ENCODE measurements at places on chromosomes 16 and 17. TPM values are rescaled to one million over a fixed set of nuclear protein-coding genes. Genes with fewer than 3 reads are reported as not detected.

GRCh38 chr17:4520894-4521600 is 22.4 kb downstream of the SPNS2 start:
- H3K4me3 ChIP-seq = no peak overlapping the region
- H3K36me3 ChIP-seq = peaks cover 46% of the 10 kb centered on the region
- no peaks in the 10 kb centered on the region for H3K27me3 ChIP-seq
- H3K4me1 ChIP-seq = no peaks in the 10 kb centered on the region
- peak overlapping the region; percentile 37 for H3K27ac ChIP-seq

- H3K4me3 ChIP-seq = no peak overlapping the region
- DNase-seq = no peak
These were observed 365.6 kb downstream of the SLC39A11 start for GRCh38 chr17:72726936-72727335.

GRCh38 chr16:64513871-64514270 is 608.0 kb downstream of the CDH11 start:
- H3K27ac ChIP-seq = no peak overlapping the region
- H3K4me1 ChIP-seq = no peaks in the 10 kb centered on the region
- H3K27me3 ChIP-seq = no peaks in the 10 kb centered on the region
- H3K4me3 ChIP-seq = no peak overlapping the region
- no peaks in the 10 kb centered on the region for H3K36me3 ChIP-seq

DNA sequence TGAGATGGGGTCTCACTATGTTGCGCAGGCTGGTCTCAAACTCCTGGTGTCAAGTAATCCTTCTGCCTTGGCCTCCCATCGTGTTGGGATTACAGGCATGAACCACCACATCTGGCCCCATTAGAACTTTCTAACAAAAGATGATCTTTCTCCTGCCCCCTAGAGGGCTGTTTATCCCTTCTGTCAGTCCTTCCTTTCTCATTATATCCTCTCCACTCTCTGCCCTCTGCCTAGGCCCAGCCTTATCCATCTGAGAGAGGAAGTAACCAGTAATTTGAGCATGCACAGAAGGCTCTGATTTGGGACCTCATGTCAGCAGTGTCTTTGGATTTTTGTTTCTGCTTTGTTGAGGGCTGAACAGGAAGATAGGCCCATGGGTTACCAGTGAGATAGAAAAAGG is 4.4 kb upstream of the DHX40 start:
- H3K4me3 ChIP-seq = no peak overlapping the region
- H3K36me3 ChIP-seq = no peaks in the 10 kb centered on the region
- no peaks in the 10 kb centered on the region for H3K4me1 ChIP-seq
- H3K27ac ChIP-seq = no peak overlapping the region
- peak; percentile 18 for DNase-seq

GRCh38 chr17:76791053-76791980 is 53.4 kb downstream of the MFSD11 start:
- peak overlapping the region; percentile 34 for H3K27ac ChIP-seq
- peaks cover 4% of the 10 kb centered on the region for H3K36me3 ChIP-seq

GRCh38 chr16:47492428-47493377 is 31.6 kb downstream of the PHKB start:
- no peaks in the 10 kb centered on the region for H3K4me1 ChIP-seq
- no peaks in the 10 kb centered on the region for H3K27me3 ChIP-seq
- H3K4me3 ChIP-seq = no peak overlapping the region
- DNase-seq = peak; percentile 11
- H3K36me3 ChIP-seq = peaks cover 4% of the 10 kb centered on the region

DNA sequence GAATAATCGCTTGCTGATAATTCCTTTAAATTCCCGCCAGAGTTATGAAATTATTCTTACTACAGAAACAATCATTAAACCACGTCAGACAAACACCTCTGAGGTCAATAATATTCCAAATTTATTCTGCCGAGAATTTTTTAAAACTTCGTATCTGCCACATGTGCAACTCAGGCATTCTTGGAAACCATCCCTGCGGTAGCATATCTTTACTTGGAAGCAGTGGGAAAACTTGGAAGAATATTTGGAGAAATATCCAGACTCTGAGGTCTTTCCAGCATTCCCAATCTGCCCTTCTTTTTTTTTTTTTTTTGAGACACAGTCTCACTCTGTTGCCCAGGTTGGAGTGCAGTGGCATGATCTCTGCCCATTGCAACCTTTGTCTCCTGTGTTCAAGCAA is 2.0 kb upstream of the CCL11 start:
- no peaks in the 10 kb centered on the region for H3K36me3 ChIP-seq
- DNase-seq = no peak
- H3K27ac ChIP-seq = no peak overlapping the region
- H3K4me3 ChIP-seq = no peak overlapping the region

DNA sequence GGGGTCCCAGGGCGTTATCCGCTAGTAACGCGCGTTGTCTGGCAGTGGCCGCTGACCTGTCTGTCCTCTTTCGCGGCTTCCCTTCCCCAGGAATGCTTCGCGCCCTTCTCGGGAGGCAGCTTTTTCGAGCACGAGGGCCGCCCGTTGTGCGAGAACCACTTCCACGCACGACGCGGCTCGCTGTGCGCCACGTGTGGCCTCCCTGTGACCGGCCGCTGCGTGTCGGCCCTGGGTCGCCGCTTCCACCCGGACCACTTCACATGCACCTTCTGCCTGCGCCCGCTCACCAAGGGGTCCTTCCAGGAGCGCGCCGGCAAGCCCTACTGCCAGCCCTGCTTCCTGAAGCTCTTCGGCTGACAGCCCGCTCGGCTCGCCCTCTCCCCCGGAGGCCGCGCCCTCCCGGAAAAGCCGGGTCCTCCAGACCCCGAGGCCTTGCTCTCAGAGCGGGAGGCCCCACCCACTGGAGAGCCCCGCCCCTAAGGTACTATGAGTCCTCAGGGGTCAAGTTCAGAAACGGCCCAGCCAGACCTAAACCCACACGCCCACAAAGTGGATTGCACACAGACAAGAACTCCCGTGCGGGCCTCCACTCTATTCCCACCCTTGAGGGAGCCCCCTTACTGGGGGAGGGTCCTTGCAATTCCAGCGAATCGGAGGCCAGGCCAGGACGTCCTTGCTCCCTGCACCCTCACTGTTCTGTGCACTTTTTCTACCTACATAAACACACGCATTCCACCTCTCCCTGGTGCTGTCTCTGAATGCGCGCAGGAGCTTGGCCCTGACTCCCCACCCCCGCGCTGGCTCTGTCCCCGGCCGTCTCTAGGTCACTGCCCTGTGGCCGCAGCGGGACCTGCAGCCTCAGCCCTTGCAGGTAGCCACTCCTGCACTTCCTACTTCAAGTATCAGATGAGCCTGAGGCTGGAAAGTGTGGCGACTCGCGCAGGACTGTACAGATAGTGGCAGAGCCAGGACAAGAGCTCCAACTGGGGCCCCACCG is 5.4 kb upstream of the SLC5A2 start:
- peak overlapping the region; percentile 98 for H3K27ac ChIP-seq
- no peaks in the 10 kb centered on the region for H3K27me3 ChIP-seq
- H3K36me3 ChIP-seq = no peaks in the 10 kb centered on the region
- H3K4me3 ChIP-seq = no peak overlapping the region

DNA sequence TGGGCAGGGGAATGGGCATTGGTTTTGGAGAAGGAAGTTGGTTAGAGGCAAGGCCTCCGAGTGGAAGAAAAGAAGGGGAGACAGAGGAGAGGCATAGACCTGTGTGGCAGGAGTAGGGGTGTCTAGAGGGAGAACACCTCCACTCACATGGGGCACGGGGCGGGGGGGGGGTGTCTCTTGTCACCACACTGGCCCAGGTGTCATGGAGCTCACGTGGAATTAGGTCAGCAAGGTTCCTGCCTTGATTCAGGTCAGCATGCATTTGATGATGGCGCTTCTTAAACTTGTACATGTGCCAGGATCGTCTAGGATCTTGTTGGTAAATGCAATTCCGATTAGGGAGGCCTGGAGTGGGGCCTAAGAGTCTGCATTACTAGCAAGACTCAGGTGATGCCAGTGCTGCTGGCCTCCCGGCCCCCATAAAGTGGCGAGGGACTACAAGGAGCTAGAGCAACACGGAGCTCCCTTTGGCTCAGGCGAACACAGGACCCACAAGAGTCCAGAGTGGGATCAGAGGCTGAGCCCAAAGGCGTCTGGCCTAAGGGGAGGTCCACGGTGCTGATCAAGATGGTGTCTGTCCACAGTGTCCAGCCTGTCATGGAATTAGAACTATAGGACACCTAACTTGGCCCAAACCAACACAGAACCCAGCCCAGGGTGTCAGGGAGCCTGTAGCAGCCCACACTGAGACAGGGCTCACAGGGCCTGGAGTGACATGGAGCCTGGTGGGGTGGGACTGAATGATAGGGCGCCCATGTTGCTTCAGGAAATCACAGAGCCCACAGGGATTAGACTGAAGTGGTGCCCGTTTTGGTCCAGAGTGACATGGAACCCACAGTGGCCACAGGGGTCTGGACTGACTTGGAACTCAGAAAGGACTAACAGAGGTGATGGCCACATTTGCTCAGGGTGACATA is 16.7 kb downstream of the EPOP start:
- no peak for DNase-seq
- H3K27me3 ChIP-seq = peaks cover 18% of the 10 kb centered on the region
- no peak overlapping the region for H3K27ac ChIP-seq

- H3K27me3 ChIP-seq = no peaks in the 10 kb centered on the region
- no peak overlapping the region for H3K4me3 ChIP-seq
- H3K36me3 ChIP-seq = peaks cover 58% of the 10 kb centered on the region
These were observed 9.0 kb downstream of the RHBDF1 start for GRCh38 chr16:63466-63865.

- no peaks in the 10 kb centered on the region for H3K4me1 ChIP-seq
- H3K27ac ChIP-seq = peak overlapping the region; percentile 82
- no peak overlapping the region for H3K4me3 ChIP-seq
- peaks cover 75% of the 10 kb centered on the region for H3K27me3 ChIP-seq
These were observed 217.4 kb upstream of the FOXF1 start for GRCh38 chr16:86292942-86293341.

GRCh38 chr16:4640572-4641305 is 16.1 kb downstream of the MGRN1 start:
- no peaks in the 10 kb centered on the region for H3K4me1 ChIP-seq
- H3K27me3 ChIP-seq = no peaks in the 10 kb centered on the region
- H3K36me3 ChIP-seq = peaks cover 2% of the 10 kb centered on the region
- no peak overlapping the region for H3K27ac ChIP-seq
- no peak overlapping the region for H3K4me3 ChIP-seq

GRCh38 chr17:21388066-21388465 is 11.9 kb downstream of the KCNJ12 start:
- H3K27ac ChIP-seq = no peak overlapping the region
- no peak overlapping the region for H3K4me3 ChIP-seq

GRCh38 chr17:68349157-68349556 is 57.9 kb downstream of the ARSG start:
- no peak overlapping the region for H3K4me3 ChIP-seq
- H3K4me1 ChIP-seq = no peaks in the 10 kb centered on the region
- H3K27me3 ChIP-seq = no peaks in the 10 kb centered on the region
- no peaks in the 10 kb centered on the region for H3K36me3 ChIP-seq
- DNase-seq = no peak

DNA sequence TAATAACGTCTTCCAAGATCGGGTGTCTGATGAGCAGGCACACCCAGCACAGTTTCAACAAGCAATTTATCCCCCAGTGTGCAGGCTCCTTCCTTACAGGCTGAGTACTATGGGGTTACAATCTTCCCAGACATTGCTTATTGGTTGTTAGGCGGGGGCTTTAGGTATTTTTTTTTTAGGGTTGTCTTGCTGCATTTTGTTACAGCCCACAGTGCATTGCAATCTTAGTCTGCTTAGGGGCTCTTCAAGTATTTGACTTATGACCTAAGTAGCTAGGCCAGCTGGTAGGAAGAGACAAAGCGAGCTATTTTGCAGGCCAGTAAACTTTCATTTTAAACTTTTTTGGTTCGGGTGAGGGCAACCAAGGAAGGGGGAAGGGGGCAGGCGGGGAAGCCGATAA is 5.8 kb downstream of the PLD6 start:
- no peaks in the 10 kb centered on the region for H3K36me3 ChIP-seq
- no peak overlapping the region for H3K27ac ChIP-seq
- H3K4me1 ChIP-seq = no peaks in the 10 kb centered on the region
- H3K27me3 ChIP-seq = no peaks in the 10 kb centered on the region

GRCh38 chr16:57394444-57394843 is 10.1 kb upstream of the CCL17 start:
- no peaks in the 10 kb centered on the region for H3K4me1 ChIP-seq
- H3K4me3 ChIP-seq = no peak overlapping the region
- peak; percentile 88 for DNase-seq
- no peak overlapping the region for H3K27ac ChIP-seq
- no peaks in the 10 kb centered on the region for H3K27me3 ChIP-seq

DNA sequence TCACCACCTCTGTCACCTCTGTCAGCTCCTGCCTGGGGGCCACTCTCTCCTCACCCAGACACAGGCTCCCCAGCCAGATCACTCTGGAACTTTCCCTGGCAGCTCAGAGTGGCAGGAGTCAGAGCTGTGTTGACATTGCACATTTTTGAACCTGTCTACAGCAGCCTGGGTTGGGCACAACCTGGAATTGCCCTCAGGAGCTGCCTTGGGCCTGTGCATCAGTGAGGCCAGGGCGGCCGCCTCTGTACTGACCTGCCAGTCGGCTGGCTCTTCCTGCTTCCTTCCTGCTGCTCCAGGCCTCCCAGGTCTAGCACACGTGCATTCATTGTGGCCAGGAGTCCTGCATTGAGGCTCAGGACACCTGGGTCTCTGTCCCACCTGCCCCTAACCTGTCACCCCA is 14.2 kb upstream of the TMEM11 start:
- H3K36me3 ChIP-seq = no peaks in the 10 kb centered on the region
- H3K4me1 ChIP-seq = no peaks in the 10 kb centered on the region
- no peak overlapping the region for H3K4me3 ChIP-seq

DNA sequence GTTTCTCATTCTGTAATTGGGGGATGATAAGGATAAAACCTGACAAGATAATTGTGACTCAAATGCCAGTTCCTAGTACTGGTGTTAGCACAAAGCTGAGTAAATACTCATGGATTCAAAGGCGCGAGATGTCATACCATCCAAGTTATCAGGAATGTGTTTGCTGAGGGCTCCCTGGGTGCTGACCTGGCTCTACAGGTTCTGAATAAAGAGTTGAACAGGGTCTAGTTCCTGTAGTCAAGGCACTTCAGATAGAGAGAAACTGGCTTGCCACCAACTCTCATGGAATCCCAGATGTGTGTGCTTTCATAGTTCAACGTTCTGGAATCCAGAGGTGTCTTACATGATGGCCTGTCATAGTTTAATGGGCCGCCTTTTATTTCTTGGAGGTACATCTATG is 141.6 kb downstream of the PRKCA start:
- no peaks in the 10 kb centered on the region for H3K27me3 ChIP-seq
- H3K4me1 ChIP-seq = peaks cover 12% of the 10 kb centered on the region
- no peak overlapping the region for H3K27ac ChIP-seq
- H3K4me3 ChIP-seq = no peak overlapping the region

Gene RASL10B
- polyA plus RNA-seq = 1.7 TPM

Gene PVALEF
- polyA plus RNA-seq = not detected

Gene KRT222
- 5.1 TPM for polyA plus RNA-seq

Gene FGF11
- polyA plus RNA-seq = not detected

Gene PYY
- polyA plus RNA-seq = not detected

Gene NEUROD2
- not detected for polyA plus RNA-seq

Gene CETP
- polyA plus RNA-seq = 1.6 TPM

Gene GJC1
- polyA plus RNA-seq = not detected

Gene MRPL45
- polyA plus RNA-seq = 33.8 TPM

Gene RNF167
- polyA plus RNA-seq = 132 TPM

Measured in small intestine (tissue), 16 donors.